Mesenchymal stem cell (in vitro differentiated cells and primary cell): ENCODE measurements at places on chromosomes 13 and 19.

GRCh38 chr19:35562336-35562735, 1.1 kb downstream of the ATP4A start:
- DNase-seq: no peak

DNA sequence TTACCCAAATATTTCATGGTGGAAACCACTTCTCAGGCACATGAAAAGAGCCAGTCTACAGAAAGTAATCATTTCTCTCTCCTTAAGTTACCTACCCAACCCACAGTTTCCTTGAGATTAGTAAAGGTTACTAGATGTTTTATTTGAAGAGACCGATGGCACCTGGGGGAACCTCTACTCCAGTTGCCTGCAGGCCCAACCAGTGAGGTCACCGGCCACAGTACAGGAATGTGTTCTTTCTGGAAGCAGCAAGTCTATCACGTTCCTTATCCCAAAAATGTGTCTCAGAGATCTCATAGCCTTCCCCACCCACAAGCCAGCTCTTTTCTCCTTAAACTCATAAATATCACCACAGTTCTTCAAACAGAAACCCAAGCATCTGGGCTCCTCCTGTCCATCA, 316.1 kb downstream of the COG6 start:
- no peak for DNase-seq

- DNase-seq: no peak
Observed at GRCh38 chr19:1396768-1397679, 4.3 kb downstream of the GAMT start.

DNA sequence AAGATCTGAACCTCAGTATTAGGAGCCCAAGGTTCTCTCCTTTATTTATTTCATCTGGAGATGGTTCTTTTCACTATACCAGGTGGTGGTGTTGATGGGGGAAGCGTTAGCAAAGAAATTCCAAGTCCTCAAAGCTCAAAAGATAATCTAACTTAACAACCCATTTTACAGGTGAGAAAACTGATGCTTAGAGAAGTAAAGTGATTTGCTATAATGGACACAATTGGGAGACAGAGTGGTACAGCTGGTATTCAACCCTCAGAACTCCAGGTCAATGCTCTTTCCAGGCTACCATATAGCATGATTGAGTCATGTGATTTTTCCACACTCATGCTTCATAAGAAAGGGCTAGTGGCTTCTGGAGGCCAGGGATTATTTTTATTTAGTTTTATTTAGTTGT, 25.0 kb upstream of the URAD start:
- DNase-seq: no peak
